Liver (tissue), 10 donors: ENCODE measurements at places on chromosomes 11 and 22.

GRCh38 chr11:66974724-66975404 lies at the start of gene C11orf86:
Gene C11orf86, plus strand, starts transcription at chr11:66975304. Its CDS starts 59 bp downstream, at chr11:66975363.
- DNase-seq, result no peak

DNA sequence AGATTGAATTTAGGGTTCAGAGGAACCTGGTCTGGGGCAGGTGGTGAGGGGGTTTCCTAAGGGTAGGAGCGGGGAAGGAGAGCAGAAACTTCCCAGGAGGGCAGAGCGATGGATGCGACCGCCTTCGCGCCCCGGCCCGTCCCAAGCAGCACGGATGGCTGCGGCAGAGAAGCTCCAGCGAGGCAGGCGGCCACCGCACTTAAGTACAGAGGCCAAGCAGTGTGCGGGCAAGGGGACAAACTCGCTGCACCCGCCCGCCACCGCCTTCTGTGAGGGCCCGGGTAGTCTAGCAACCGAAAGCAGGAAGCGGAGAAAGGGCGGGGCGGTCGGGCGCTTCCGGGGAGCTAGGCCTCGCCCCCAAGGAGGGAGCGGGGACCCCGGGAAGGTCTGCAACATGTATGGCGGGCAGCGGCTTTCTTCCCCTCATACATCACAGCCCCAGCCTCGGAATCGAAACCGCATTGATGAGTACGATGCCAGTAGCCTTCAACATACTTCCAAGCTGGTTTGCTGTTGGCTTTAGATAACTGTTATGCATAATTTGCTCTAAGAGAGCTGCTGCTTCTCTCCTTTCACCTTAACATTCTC lies at the start of gene AGBL2:
Gene AGBL2 (minus strand): TSS at position 288 of the 588 bp plus-strand sequence. CDS start 719 bp downstream, outside the sequence.
- peak; percentile 78 for DNase-seq

DNA sequence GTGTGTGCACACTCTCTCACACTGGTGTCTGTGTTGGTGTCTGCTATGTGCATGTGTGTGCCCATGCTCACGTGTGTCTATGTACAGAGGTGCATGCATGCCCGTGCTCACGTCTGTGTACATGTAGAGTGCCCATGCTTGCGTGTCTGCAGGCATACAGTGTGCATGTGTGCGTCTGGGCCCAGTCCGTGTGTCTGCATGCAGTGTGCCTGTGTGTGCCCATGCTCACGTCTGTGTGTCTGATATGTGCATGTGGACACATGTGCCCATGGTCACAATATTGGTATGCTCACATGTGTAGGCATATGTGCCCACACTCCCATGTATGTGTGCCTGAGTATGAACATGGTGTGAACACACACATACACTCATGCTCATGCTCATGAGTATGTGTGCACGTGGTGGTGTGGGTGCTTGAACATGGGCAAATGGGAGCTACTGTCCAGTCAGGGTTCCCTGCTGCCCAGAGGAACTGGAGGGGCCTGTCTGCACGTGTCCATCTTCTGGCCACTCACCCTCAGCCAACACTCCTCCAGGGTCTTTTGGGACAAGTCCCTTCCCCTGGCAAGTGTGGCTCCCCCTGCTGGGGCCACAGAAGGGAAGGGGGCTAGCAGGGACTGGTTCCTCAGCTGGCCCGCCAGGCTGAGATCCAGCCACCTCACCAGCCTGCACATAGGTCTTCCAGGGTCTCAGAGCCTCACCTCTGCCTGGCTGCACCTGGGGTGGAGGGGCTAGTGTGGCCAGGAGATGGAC lies 7.3 kb upstream of the TBX1 start:
- DNase-seq, result no peak

GRCh38 chr11:70783356-70783755 lies 385.0 kb downstream of the CTTN start:
- DNase-seq, result no peak

GRCh38 chr11:121576531-121576930 lies 123.8 kb upstream of the SORL1-AS1 start:
- no peak for DNase-seq

DNA sequence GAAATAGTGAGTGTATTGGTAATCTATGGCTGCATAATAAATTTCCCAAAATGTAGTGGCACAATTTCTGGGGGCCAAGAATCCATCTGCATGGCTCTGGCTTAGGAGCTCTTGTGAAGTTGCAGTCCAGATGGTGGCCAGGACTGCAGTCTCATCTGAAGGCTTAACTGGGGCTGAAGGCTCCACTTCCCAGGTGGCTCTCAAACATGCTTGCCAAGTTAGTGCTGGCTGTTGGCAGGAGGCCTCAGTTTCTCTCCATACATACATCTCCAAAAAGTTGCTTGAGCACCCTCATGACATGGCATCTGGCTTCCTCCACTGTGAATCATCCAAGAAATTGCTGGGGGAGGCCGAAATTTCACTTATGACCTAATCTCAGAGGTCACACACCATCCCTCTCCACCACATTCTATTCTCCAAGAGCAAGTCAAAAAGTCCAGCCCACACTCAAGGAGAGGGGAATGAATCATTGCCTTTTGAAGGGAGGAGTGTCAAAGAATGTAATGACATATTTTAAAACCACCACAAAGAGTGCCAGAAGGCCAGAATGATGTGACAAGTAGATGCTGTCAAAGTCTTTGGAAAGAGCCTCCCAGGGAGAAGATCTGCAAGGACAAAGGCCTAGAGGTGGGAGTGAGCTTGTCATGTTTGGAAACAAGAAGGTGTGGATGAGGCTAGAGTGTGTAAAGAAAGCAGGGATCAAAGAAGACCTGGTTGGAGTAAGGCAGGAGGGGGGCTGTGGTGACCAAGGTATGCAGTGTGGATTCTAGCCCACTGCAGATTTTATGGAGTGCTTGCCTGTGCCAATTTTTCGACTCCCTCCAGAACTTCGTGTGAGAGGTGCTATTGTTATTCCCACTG lies 566.2 kb downstream of the MIAT start:
- no peak for DNase-seq
